Anterior cingulate cortex (tissue), 58 donors: ENCODE measurements at places on chromosomes 7 and 10.

DNA sequence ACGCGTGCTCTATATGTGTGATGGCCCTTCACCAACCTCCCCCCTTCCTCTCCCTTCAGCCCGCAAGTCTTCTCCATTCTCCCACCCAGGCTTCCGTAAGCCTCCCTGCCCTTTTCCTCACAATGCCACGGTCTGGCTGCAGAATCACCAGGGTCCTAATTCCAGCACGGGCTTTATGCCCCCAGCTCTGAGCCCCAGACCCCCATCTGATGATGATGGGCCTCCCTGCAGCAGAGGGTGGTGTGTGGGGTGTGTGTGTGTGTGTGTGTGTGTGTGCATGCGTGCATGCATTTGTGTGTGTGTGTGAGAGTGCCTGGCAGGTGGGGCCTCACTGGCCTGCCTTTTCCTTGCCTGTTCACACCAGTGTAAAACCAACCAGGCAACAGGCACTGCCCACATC is 109.9 kb downstream of the OAT start:
- DNase-seq = no peak

DNA sequence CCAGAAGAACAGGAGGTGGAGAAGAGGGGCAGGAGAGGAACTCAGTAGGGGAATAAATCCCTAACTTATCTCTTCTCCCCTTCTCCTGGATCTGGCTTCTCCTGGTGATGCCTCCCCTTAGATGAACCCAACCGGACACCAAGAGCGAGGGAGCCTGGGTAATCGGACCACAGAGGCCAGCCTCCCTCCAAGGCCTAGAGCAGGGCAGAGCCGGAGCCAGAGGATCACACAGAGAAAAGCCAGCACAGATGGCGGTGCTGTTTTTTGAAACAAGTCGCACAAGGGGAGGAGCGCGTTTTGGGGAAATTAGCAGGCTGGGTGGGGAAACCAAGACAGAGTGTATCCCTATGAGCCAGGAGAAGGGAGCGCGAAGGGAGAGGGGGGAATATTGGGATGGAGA is 4.9 kb upstream of the SRRM3 start:
- no peak for DNase-seq

- no peak for DNase-seq
Observed at GRCh38 chr7:67788669-67789068, 792.0 kb downstream of the TYW1 start.

- no peak for DNase-seq
Observed at GRCh38 chr10:70551971-70552422, 50.5 kb downstream of the PRF1 start.

GRCh38 chr10:43892062-43892770 is 243.5 kb upstream of the ZNF32 start:
- no peak for DNase-seq

GRCh38 chr7:82359426-82359825 is 84.2 kb downstream of the CACNA2D1 start:
- no peak for DNase-seq

DNA sequence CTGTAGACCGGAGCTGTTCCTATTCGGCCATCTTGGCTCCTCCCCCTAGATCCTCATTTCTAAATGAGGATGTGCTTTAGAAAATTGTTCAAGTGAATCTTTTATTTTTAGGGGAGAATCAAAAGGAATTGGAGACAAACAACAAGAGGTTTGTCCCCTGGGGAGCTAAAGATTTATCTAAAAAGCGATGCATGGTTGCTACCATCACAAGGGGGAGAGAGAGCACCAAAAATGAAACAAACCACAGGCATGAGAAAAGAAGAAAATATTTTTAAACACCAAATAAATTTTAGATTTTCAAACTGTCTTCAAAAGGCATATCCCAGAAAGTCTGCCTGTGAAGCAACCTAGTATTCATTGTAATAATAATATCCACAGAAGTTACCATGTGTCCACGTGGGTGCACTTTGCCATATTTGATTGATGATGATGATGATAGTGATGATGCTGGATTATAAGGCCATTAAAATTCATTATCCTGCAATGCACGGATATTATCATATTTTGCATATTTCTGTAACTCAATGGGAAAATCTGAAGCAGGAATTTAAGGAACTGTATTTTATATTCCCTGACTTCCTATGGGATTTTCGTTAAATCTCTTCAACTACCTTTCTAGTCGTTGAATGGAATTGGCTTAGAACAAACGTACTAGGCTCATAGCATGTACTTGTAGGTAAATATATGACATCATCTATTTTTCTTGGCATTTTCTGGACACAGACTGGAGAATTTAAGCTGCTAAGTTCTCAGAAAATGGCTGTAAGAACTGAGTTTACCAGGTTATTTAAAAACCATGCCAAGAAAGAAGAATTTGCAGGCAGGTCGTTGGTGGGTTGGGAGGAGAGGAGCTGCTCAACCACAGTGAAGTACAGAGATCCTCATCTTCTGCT is 171.6 kb downstream of the WDR37 start:
- DNase-seq = no peak

DNA sequence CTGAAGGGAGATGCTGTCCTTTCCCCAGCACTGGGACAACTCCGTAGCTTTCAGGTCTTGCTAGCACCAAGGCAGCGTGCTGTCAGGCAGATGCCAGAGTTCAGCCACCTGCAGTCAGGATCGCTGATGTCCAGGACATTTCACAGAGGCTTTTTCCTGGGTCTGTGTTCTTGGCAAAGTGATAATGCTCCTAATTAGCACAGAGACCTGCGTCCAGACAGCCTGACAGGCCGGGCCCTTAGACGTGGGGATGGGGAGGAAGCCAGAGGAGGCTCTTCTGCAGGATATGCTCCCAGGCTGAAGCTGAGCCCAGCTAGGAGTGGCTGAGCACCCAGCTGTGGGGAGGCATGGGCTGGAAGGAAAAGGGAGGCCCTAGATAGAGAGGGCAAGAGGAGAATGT is 82.5 kb upstream of the TBX20 start:
- no peak for DNase-seq

- no peak for DNase-seq
Observed at GRCh38 chr10:43754569-43755260, 106.0 kb upstream of the ZNF32 start.

- no peak for DNase-seq
Observed at GRCh38 chr7:135525426-135525825, 15.5 kb upstream of the CNOT4 start.

DNA sequence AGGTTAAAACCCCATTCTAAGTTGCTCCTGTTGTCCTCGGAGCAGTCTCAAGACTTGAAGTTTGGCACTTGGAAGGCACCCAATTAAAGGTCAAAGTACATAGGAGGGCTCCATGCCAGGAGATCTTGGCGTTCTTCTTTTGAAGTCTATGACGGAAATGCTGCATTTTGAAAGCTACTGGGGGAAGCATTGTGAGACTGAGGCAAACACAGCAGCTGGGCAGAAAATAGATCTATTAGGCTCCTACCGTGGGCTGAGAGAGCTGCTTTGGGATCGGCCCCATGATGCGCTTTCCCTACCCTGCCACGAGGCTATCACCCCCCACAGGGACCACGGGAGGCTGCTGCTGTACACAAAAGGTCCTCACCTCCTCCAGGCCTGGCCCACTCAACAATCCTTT is 20.0 kb downstream of the KIAA1549 start:
- DNase-seq = no peak

DNA sequence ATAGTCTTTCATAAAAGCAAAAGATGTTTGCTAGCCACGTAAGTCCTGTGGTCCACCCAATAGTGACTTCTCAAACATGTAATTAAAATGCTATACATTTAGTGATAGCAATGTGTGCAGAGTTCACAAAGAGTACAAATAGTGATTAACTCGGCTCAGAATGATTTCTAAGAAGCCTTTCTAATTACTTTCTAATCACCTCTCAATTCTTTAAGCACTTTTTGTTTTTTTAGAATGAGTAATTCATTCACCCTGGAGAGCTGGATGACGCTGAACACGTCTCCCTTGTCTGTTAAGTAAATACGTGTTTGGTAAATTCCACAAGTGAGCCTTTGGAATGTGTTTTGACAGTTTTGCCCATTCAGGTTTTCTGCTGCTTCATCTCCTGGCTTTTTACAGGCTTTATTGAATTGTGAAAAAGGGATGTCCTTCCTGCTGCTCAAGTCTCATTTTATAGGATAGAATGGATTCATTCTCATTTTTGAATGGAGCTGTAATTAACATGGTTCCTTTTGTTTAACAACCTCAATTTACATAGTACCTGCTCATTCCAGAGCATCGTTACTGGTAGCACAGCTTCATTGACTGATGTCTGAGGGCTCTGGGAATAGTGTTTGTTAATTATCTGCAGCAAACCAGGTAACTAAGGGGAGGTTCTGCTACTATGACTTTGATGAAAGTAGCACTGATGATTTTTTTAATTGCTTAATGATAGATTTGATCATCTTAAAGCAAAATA is 212.1 kb downstream of the VTI1A start:
- DNase-seq = no peak

DNA sequence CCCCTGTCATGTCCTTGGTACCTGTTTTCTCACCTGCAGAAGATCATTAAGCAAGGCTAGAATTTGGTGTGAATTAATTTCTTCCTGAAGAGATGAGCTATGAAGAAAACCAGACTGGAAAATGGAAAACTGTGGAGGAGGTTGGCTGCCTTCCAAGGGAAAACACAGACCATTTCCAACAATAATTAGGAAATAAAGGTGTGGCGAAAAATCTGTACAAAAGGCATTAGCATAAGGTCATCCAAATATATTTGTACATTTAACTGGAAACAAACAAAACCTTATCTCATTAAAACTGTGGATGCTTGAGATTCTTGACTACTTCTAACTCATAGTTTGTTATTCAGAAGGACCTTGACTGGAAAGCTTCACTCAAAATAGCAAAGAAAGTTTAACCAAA is 1.7 kb downstream of the STN1 start:
- no peak for DNase-seq

- DNase-seq = no peak
Observed at GRCh38 chr10:80472234-80473095, 18.4 kb downstream of the TSPAN14 start.

DNA sequence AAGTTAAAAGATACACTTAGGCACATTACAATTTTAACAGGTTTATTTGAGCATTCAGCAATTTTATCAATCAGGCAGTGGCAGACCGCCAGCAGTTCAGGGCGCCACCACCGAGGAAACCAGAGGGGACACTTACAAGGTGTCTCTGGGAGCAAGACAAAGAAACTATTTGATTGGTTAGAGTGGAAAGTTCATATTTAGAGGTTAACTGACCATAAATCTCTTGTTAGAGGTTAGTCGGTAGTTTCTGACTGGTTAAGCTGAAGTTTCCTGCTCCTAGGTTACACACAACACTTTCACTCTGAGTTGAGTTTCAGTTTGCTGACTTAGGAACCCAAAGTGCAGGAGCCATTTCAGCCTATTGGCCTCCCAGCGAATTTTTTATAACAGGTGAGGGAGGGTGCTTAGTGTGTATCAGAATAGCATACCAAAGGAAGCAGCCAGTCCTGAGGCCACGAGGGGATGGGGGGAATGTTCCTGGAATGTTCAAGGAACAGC is 10.8 kb upstream of the PVRIG start:
- DNase-seq = no peak

- no peak for DNase-seq
Observed at GRCh38 chr7:122764020-122764419, 61.3 kb upstream of the RNF148 start.

GRCh38 chr10:84156768-84157167 is 16.8 kb upstream of the GPR15LG start:
- no peak for DNase-seq

GRCh38 chr7:29641651-29642050 is 78.0 kb downstream of the PRR15 start:
- DNase-seq = no peak

GRCh38 chr10:84095811-84096497 is 43.4 kb upstream of the GHITM start:
- DNase-seq = no peak
